ENCODE measurements at places on chromosomes 16 and 17.

DNA sequence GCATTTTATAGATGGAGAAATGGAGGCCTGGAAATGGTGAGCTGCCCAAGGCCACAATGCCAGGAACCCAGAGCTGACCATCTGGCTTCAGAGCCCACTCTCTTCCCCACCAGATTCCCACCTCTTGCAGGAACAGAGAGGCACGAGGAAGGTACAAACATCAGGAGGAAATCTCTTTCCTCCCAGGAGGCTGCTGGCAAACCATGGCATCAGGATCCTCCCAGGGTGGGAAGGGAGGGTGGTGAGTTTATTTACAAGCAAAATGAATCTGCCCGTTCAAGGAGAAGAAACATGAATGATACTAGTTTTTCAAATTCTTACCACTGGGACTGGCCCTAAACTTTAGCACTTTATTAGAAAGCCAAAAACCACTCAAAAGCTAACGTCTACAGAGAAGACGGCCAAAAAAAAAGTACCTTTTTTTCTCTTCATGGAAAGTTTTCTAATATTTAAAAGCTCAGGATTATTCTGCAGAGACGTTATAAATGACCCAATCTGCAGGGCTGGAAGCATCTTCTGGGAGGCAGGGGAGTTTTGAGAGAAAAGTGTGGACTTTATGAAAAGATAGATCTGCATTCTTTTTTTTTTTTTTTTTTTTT, 79.1 kb downstream of the NXN start:
- DNase-seq = no peak

DNA sequence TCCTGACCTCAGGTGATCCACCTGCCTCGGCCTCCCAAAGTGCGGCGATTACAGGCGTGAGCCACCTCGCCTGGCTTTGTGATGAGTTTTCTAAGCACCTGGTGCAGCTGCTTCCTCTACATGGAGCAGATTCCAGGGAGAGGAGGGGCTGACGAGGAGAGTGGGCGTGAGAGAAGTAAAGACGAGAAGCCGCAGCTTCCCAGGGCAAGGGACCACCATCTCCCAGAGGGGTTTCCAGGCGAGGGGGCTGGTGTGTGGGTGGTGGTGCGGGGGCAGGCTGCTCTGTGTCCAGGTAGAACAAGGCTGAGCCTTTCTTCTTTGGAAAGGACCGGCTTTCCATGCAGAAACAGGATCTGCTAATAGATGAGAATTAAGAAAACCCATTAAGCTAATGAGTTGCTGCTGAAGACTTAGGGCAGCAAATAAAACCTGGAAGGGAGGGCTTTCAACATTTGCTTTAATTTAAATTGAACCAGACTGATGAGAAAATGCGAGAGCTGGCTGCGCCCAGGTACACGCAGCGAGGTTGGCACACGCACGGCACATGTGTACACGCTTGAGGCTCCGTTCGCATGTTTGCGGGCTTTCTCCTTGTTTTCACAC, 236.7 kb downstream of the RBFOX3 start:
- no peak for DNase-seq

DNA sequence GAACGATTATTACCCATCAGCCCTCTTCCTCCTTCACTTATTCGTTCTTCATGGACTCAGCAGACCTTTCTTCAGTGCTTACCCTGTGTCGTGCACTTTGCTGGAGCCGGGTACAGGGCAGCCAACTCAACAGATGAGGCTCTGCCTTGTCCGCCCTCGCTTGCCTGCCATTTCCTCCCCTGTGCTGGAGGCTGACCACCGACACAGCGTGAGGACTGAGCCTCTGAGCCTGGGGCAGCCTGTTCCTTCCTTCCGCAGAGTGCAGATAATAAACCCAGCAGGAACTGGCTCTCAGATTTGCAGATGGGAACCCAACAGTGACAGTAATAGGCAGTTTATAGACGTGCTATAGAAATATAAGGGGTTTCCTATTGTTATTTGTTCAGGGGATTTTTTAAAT, 7.0 kb upstream of the SLC39A11 start:
- no peak for DNase-seq

GRCh38 chr17:37737971-37738370, 6.9 kb downstream of the HNF1B start:
- no peak for DNase-seq

DNA sequence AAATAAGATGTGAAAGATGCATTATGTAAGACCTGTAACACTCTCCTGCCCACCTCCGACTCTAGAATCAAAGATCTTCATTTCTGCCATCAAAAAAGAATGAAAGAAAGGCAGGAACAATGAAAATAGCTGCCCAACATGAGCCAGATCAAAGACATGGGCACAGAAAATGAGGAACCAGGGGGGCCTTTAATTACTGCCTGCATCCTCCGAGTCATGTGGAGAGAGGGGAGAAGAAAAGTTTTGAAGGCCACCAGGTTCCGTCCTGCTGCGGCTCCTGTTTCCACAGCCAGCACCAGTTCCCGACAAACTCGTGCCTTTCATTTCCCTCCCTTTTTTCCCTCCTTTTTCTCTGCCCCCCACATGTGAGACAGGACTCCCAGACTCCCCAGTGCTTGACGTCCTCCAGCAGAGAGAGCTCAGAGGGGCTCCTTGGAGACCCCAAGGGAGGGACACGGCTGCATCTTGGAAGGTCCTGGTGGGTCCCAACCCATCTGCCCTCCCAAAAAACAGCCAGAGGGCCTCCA, 168.4 kb downstream of the ZNF423 start:
- no peak for DNase-seq

DNA sequence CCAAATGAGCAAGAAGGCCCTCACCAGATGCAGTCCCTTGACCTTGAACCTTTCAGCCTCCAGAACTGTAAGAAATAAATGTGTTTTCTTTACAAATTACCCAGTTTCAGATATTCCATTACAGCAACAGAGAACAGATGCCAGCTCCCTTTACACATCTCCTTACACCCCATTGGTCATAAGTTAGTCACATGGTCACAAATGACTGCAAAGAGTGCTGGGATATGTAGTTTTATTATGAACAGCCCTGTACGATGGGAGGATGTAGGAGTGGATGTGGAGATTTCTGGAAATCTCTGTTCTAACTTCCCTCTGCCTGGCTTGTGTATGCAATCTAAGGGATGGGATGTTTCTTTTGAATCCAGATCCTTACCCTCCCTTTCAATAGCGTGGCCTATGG, 13.3 kb upstream of the RPL38 start:
- no peak for DNase-seq

DNA sequence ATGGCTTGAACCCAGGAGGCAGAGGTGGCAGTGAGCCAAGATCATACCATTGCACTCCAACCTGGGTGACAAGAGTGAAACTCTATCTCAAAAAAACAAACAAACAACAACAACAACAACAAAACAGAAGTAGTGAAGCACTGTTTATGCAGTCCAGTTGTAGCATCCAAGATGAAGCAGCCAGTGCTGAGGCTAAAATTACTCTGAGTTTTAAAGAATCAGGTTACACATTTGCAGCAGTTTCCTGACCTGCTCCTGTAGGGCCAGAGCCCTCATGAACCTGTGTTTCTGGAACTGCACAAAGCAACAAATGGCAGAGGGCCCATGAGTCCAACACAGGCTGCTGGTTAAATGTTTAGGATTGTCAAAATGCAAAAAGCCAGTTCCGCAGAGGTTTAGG, 499.5 kb upstream of the PSMD7 start:
- DNase-seq = no peak

GRCh38 chr17:81900181-81900820, 1.7 kb upstream of the NPB start:
- no peak for DNase-seq

DNA sequence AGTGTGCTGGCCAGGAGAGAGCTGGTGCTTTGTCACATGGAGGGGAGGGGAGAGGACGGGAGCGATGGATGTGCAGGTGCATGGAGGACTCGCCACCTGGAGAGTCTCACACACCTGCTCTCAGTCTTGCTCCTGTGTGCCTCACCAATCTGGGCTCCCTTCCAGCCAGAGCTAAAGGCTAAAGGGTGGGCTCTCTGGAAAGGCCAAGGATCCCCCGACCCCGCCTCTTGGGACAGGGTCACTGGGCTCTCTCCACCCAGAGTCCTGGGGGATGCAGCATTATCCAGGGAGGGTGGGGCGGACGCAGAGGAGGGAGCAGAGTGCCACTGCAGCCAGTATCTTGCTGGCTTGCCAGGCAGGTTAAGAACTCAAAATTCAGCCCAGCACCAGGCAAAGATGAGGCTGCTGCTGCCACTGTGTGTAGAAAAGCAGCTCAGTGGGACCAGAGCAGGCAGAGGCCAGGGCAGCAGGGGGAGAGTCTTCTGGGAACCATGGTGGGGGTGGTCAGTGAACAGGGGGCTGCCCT, 5.4 kb upstream of the STAT5B start:
- DNase-seq = no peak

DNA sequence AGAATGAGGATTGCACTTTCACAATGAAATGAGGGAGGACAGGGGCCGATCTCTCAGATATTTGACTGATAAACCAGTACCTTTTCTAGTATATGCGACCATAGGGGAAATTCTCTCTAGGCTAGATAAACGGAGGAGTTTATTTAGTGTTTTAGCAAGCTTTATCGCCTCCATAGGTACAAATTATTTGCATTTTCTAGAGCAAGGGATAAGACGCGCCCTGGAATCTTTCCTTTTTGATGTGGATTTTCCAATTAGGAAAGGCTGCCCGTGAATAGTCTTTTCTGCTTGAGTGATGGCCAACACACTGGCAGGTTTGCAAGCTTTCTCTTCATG, 351 bp upstream of the GDPD1 start:
- DNase-seq = no peak

DNA sequence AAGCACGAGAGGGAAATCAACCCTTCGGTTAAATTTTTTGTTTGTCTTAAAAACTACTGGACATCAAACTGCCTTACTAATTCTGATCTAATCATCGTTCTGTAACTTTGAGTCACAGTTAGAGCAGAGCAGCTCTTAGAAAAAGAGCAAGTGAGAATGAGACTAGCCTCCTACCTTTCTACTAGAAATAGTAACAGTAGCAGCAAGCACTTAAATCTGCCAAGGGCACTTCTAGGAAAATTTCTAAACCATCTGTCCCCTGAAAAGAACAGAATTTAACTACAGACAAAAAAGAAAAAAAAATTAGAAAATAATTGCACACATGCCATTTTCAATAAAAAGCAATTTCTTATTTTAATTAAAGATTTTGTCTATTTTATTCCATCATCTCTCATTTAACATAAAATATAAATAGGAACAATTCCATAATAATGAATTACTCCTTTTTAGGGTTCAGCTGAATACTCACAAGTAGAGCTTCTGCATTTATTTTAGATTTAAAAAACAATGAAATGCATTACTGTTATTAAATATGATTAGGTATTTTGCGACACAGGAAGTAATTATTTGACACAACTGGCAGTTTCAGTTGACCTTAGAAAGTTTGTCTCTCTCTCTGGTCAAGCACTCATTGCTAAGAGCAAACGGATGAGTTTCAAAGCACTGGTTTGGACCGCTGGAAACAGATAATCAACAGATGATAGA, 250.8 kb upstream of the SOX9 start:
- DNase-seq = no peak

GRCh38 chr17:18353541-18353940, 9.8 kb downstream of the SHMT1 start:
- DNase-seq = no peak

DNA sequence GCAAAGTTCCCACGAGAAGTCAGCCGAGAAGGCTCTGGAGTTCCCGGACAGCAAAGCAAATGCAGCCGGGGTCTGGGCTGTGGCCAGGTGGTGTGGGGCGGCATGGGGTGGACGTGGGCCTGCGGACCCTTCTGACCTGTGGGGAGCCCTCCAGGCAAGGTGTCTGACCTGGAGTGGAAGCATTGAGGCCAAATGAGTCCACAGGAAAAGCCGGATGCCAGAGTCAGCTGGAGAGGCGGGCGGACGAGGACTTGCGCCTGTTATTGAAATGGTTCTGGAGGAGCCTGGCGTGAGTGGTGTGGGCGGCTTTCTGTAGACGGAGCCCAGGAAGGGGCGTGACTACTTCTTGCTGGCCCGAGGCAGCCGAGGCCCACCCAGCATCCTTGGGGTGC, 50.5 kb upstream of the ZNF750 start:
- DNase-seq = no peak

DNA sequence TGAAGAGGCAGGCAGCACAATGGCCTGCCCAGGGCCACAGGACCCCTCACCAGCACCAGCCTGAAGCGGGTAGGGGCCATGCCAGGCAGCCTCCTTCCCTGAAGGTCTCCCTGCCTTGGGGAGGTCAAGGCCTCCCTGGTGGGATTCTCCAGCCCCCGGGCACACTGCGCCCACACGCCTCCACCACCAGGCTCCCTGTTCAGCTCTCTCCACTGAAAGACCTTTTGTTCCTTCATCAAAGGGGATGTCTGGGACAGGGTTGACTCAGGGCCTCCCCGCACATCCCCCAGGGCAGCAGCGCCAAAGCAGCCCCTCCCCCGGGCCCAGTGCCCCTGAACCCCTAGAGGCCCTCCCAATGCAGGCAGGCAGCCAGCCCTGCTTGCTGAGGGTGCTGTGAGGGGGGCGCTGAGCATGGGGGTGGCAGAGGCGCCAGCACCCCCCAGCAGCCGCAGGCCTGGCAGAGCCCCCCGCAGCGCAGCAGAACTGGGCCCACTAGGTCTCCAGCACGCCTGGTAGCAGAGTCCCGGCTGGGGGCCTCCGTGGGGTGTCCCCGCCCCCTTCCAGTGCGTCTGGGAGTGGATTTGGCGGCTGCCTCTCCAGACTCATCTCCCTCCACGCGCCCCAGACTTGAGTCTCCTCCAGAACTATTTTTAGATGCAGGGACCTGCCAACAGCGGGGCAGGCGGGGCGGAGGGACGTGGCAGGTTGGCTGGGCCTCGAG, 13.1 kb downstream of the BCAR1 start:
- peak; percentile 75 for DNase-seq

GRCh38 chr17:49850772-49851386, 3.0 kb upstream of the TAC4 start:
- DNase-seq = peak; percentile 16

DNA sequence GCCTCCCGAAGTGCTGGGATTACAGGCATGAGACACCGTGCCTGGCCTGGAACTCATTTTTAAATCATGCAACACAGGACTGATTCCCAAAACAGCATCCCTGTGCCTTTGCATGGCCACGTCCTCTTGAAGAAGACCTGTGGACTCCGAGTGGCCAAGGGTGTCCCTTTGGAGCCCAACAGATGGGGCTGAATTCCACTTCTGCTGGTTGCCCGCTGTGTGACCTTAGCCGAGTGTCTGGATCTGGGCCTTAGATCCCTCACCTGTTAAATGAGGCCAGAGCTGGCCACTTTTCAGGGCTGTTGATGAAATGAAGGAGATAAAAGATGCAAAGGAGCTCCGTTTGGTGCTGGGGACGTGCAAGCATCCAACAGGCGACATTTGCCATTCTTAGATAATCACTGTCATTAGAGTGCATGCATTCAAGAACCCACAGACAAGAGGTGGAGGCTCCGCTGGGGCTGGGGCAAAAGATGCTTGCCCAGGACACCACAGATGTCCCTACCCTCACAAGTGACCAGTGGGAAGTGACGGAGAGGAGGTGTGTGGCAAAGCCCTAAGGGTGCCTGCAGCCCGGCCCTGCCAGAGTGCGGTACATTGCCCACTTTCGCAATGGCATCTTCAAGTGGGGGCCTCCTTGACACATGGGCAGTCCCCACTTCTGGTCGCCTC, 354.1 kb upstream of the TNRC6C start:
- no peak for DNase-seq

GRCh38 chr17:81391936-81392908, 3.0 kb upstream of the BAHCC1 start:
- DNase-seq = no peak

- DNase-seq = no peak
These were observed 18.6 kb upstream of the POLR3E start for GRCh38 chr16:22278441-22279230.
